Breast epithelium (tissue), 4 donors: ENCODE measurements at places on chromosomes 16 and 17.

- DNase-seq, result no peak
Observed at GRCh38 chr16:7086822-7087616, 245.6 kb upstream of the RBFOX1 start.

DNA sequence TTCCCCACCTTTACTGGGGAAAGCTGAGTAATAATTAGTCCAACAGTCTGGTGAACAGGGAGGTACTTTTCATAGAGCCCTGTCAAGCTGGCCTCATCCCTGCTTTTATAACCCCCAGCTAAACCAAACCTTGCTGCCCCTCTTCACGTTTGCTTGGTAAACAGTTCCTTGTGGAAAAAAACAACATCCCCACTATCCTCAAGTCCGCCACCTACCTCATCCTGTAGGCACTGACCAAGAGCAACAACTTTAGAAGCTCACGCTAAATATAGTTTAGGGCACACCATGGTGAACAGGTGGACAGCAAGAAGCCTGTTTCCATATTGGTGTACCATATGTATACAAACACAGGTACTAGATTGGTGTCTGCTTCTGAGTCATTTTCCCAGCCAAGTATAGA, 16.5 kb downstream of the NFE2L1 start:
- no peak for DNase-seq

DNA sequence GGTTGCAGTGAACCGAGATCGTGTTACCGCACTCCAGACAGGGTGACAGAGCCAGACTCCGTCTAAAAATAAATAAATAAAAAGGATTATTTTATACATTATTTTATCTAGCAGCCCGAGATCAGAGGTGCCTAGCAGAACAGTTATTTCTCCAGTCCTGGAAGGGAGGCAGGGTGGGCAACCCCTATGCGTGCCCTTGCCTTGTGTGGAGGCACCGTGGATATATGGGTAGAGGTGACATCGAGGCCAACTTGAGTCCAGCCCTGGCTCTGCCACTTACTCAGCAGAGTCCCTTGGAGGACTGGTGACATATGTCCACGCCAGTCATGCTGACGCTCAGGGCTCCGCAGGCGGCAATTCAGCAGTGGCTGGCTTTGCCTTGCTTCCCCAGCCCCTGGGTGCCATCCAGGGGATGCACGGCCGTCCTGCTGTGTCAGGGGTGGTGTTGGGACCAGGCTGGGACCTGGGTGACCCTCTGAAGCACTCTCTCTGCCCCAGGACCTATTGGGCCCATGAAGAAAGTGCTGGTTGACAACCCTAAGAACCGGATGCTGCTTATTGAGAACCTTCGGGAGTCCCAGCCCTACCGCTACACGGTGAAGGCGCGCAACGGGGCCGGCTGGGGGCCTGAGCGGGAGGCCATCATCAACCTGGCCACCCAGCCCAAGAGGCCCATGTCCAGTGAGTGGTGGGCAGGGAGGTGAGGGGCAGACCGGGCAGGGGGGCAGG, 13.2 kb downstream of the GALK1 start:
- no peak for DNase-seq

GRCh38 chr17:71496552-71496951, 624.3 kb upstream of the SOX9 start:
- no peak for DNase-seq

DNA sequence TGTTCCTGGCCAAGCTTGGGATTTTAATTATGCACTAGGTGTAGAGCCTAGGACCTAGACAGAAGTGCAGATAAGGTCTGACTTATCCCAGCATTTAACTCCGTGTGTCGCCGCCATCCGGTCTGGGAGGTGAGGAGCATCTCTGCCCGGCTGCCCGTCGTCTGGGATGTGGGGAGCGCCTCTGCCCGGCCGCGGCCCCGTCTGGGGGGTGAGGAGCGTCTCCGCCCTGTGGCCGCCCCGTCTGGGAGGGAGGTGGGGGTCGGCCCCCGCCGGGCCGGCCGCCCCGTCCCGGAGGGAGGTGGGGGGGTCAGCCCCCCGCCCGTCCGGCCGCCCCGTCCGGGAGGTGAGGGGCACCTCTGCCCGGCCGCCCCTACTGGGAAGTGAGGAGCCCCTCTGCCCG, 7.1 kb upstream of the B4GALNT2 start:
- no peak for DNase-seq
